Left lung (tissue), 14 donors: ENCODE measurements at places on chromosomes 1 and 21. TPM values are rescaled to one million over a fixed set of nuclear protein-coding genes. Genes with fewer than 3 reads are reported as not detected.
A peak's percentile ranks its signal among the peaks of the same experiment; 100 is the strongest.

- H3K27me3 ChIP-seq, result no peaks in the 10 kb centered on the region
- DNase-seq, result no peak
- peaks cover 24% of the 10 kb centered on the region for H3K36me3 ChIP-seq
- H3K4me1 ChIP-seq, result peaks cover 53% of the 10 kb centered on the region
- peak overlapping the region; percentile 45 for H3K27ac ChIP-seq
Observed at GRCh38 chr21:43772425-43772821, 3.7 kb downstream of the CSTB start.

- DNase-seq, result no peak
- H3K4me3 ChIP-seq, result no peak overlapping the region
- H3K27ac ChIP-seq, result no peak overlapping the region
Observed at GRCh38 chr1:99429754-99430153, 165.5 kb downstream of the PLPPR4 start.

- no peaks in the 10 kb centered on the region for H3K36me3 ChIP-seq
- no peaks in the 10 kb centered on the region for H3K27me3 ChIP-seq
- H3K4me3 ChIP-seq, result no peak overlapping the region
- DNase-seq, result no peak
- H3K4me1 ChIP-seq, result peaks cover 7% of the 10 kb centered on the region
Observed at GRCh38 chr1:162704673-162705424, 72.6 kb downstream of the DDR2 start.

Gene SPRR1A
- not detected for total RNA-seq

Gene RGS18
- 3.5 TPM for total RNA-seq

Gene FMO3
- total RNA-seq, result 5.4 TPM

- no peaks in the 10 kb centered on the region for H3K4me1 ChIP-seq
- DNase-seq, result no peak
- no peaks in the 10 kb centered on the region for H3K27me3 ChIP-seq
- no peaks in the 10 kb centered on the region for H3K36me3 ChIP-seq
Observed at GRCh38 chr1:209505044-209505443, 78.5 kb upstream of the CAMK1G start.

- H3K4me3 ChIP-seq, result no peak overlapping the region
- no peak for DNase-seq
- no peak overlapping the region for H3K27ac ChIP-seq
- no peaks in the 10 kb centered on the region for H3K4me1 ChIP-seq
- H3K27me3 ChIP-seq, result peaks cover 57% of the 10 kb centered on the region
Observed at GRCh38 chr1:3236361-3236760, 167.4 kb downstream of the PRDM16 start.

GRCh38 chr1:26234644-26235370 lies 807 bp downstream of the CEP85 start:
- DNase-seq, result peak; percentile 35
- no peaks in the 10 kb centered on the region for H3K27me3 ChIP-seq
- H3K4me1 ChIP-seq, result peaks cover 28% of the 10 kb centered on the region
- H3K36me3 ChIP-seq, result no peaks in the 10 kb centered on the region
- peak overlapping the region; percentile 89 for H3K27ac ChIP-seq

Gene EFNA1
- 148 TPM for total RNA-seq

Gene GABRD
- 0.31 TPM for total RNA-seq

DNA sequence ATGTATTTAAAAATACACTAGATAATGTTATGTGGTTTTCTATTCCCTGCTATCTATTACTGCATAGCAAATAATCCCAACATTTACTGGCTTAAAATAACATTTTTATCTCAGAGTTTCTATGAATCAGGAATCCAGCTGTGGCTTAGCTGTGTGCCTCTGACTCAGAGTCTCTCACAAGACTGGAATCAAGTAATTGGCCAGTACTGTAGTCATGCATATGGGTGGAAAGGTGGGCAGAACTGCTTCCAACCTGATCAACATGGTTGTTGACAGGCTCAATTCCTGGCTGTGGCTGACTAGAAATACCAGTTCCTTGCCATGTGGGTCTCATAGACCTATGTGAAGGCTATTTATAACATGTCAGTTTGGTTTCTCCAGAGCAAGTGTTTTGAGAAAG lies 131.8 kb downstream of the PDE4B start:
- H3K4me1 ChIP-seq, result no peaks in the 10 kb centered on the region
- H3K27ac ChIP-seq, result no peak overlapping the region
- no peak for DNase-seq
- H3K36me3 ChIP-seq, result no peaks in the 10 kb centered on the region
- H3K27me3 ChIP-seq, result no peaks in the 10 kb centered on the region
- no peak overlapping the region for H3K4me3 ChIP-seq

Gene KIAA0040
- 24.4 TPM for total RNA-seq

DNA sequence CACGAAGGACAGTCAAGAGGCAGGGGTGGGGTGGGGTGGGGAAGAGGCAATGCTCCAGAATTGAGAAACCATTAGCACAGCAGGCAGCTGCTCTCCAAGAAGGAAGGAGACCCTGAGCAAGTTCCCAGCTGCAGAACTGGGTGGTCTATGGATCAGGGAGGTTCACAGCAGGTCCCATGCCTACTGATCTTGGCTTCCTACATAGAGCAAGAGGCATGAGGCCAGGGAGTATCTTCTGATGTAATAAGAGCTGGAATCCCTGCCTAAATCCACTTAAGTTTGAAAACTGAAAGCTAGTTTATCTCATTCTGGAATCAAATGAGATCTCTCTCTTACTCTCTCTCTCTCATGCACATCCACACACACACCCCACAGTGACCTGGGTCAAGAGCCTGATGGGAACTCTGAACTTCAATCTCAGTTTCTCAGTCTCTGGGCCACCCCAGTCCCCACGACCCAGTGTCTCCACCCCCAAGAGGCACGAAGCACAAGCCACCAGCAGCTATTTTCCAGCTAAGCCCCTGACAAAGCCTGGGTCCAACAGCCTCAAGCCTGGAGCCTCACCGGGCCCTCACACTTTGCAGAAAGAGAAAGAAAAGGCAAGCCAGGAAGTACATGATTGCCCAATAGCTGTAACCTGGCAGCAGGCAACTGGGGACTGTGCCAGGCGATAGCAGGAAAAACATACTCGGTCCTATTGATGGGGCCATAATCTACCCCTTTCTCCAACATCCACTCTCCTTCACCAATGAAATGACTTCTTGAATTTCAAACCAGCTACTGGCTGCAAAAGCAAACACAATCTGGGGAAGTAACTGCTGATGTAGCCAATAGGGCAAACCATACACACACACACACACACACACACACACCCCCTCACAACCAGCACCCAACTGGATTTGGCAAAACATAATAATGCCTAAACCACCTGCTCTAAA lies 2.2 kb downstream of the NUAK2 start:
- H3K27me3 ChIP-seq, result no peaks in the 10 kb centered on the region
- DNase-seq, result peak; percentile 86
- H3K27ac ChIP-seq, result peak overlapping the region; percentile 77
- peaks cover 20% of the 10 kb centered on the region for H3K4me1 ChIP-seq

DNA sequence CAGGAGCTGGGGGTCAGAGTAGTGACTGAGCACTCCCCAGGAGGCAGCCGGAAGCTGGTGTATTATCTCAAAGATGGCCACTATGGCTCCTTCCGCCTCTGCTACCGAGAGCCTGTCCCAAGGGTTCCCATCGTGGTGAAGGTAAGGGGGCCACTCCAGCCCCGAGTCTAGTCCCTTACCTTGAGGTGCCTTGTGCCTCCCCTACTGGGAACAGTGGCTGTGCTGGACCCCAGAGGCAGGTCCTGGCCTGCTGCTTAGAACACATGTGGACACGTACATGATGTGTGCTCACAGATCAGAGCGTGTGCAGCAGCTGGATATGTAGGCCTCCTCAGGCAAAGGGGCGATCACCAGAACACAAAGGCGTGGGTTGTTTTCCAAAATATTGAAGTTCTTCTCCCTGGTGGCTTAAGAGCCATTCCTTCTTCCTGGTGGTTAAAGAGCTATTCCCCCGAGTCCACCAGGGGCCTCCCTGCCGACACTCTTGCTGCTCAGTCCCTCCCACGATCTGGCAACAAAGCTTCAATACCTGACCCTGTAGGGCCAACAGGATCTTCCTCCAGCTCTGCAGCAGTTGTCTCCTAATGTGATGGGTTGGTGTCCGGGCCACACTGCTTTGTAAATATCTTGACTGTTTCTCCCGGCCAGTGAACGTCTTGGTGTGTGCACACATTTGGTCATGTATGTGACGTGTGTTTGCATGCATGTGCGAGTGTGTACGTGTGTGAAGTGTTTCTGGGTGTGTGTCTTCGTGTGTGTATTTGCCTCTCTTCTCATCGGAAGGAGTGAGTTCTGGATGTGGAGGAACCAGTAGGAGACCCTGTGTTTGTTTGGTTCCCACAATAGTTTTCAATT lies 68.4 kb upstream of the TINAGL1 start:
- no peak for DNase-seq
- no peaks in the 10 kb centered on the region for H3K4me1 ChIP-seq
- H3K27me3 ChIP-seq, result no peaks in the 10 kb centered on the region
- H3K36me3 ChIP-seq, result no peaks in the 10 kb centered on the region
- H3K4me3 ChIP-seq, result no peak overlapping the region
- H3K27ac ChIP-seq, result no peak overlapping the region

DNA sequence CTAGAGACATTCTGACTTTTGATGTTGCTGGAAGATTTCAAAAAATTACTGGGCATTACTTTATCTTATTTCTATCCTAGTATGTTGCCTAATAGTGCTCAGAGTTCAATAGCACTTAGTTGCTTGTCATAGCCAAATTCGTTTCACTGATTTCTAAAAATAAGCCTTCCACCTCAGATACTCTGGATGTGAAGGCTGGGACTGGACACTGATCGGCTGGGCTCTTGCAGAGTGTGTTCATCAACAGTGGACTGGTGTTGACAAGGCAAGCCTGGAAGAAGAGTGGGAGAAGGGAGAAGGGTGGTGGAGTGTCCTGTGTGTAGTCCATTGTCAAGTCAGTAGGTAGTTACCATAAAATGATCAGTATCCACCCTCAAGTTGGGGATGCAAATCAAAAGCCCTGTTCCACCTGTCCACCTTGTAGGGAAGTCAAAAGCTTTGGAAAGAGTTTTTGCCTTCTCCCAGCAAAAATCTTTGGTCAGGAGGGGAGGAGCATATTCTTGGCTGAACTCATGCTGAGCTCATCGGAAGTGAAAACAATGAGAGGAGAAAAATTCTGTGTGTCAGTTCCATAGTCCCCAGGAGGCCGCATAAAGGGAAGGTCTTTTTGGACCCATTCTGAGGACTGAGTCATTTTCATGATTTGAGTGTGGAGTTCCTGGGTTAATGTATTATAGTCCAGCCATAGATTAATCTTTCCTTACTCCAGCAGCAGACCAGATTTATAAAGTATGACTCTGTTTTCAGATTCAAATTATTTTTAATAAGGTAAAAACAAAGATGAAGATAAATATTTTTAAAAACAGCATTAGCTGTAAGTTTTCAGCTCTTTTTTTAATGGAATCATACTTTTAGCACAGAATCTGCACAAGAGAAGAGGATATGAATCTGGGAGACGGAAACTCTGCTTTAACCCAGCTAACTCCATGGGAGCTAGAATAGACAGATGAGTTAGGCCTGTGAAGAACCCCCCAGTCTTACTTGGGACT lies 99.5 kb upstream of the BMP8A start:
- peaks cover 70% of the 10 kb centered on the region for H3K4me1 ChIP-seq
- H3K4me3 ChIP-seq, result no peak overlapping the region
- peak overlapping the region; percentile 24 for H3K27ac ChIP-seq
- no peak for DNase-seq
- no peaks in the 10 kb centered on the region for H3K27me3 ChIP-seq

Gene PWP2
- 6.7 TPM for total RNA-seq

DNA sequence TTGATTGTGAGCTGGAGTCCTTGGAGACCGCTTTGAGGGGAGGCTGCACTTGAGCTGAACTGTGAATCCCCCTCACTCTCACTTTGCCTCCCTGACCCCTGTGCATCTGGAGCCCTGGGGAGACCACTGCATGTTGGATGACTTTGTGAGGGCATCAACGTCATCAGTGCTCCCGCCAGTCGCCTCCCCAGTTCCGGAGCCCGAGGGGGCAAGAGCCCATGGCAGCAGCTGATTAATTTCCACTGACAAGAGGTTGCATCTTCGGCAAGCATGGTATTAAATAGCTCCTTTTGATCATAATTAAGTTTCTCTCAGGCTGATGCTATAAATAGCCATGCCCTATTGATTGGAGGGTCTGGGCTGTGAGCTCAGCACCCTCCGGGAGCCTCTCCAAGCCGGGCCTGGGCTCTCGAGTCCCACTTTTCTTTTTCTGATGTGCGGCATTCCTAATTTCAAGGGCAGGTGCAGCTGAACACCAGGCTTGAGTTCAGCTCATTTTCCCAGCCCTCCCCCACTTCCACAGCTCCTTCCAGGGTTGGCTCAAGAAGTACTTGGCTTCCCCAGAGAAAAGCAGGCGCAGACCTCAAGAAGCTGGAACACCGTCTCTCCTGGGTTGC lies 33.2 kb downstream of the KCND3 start:
- no peaks in the 10 kb centered on the region for H3K4me1 ChIP-seq
- H3K27me3 ChIP-seq, result no peaks in the 10 kb centered on the region
- DNase-seq, result peak; percentile 53
- H3K4me3 ChIP-seq, result no peak overlapping the region
- no peaks in the 10 kb centered on the region for H3K36me3 ChIP-seq
- H3K27ac ChIP-seq, result no peak overlapping the region

Gene MYOM3
- 0.44 TPM for total RNA-seq

GRCh38 chr1:55559161-55559611 lies 344.0 kb upstream of the USP24 start:
- no peaks in the 10 kb centered on the region for H3K4me1 ChIP-seq
- H3K27me3 ChIP-seq, result no peaks in the 10 kb centered on the region
- H3K4me3 ChIP-seq, result no peak overlapping the region

Gene MMEL1
- total RNA-seq, result 3.4 TPM

Gene TRIM63
- 0.15 TPM for total RNA-seq

Gene ETNK2
- 2.6 TPM for total RNA-seq

Gene C4BPB
- total RNA-seq, result 4.3 TPM

Gene VWA5B1
- total RNA-seq, result 0.15 TPM

Gene SETSIP
- total RNA-seq, result not detected

DNA sequence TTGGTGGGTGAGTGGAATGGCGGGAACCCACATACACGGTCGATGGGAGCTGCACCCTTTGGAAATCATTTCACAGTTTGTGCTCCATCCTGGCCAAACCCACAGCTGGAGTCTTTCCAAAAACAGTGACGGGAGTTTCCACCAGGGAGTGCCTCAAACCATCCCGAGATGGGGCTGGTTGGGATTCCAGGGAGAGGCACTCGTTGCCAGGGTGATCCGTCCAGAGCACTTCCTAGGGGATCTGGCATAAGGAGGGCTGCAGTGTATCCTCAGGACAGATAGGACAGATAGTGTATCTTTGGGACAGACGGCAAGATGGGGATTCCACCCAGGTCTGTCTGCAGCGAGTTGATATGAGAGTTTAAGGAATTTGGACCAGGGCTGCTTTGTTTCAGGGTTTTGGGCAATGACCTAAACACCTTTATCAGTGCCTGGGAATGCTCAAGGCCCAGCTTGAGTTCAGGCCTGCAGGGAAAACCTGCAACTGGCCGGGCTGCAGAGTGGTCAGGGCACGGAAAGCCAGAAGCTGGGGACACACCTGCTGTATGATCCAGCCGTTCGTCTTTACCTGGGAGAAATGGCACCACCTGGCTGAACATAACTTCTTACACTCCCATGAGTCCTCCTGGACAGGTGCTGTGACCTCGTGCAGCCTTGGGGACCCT lies 3.4 kb upstream of the POFUT2 start:
- H3K4me3 ChIP-seq, result no peak overlapping the region
- DNase-seq, result no peak
- no peaks in the 10 kb centered on the region for H3K27me3 ChIP-seq
- H3K4me1 ChIP-seq, result peaks cover 54% of the 10 kb centered on the region
- no peaks in the 10 kb centered on the region for H3K36me3 ChIP-seq

- no peaks in the 10 kb centered on the region for H3K4me1 ChIP-seq
- H3K27me3 ChIP-seq, result peaks cover 17% of the 10 kb centered on the region
- H3K27ac ChIP-seq, result no peak overlapping the region
- H3K4me3 ChIP-seq, result no peak overlapping the region
- no peaks in the 10 kb centered on the region for H3K36me3 ChIP-seq
- DNase-seq, result no peak
Observed at GRCh38 chr21:45570826-45571601, 28.8 kb upstream of the SLC19A1 start.
